NK-92 treated with Interleukin-12 subunit alpha and Interleukin-12 subunit beta, amount 100 ng/mL, for 24 hours (cell line): ENCODE measurements at places on chromosomes 4 and X.

DNA sequence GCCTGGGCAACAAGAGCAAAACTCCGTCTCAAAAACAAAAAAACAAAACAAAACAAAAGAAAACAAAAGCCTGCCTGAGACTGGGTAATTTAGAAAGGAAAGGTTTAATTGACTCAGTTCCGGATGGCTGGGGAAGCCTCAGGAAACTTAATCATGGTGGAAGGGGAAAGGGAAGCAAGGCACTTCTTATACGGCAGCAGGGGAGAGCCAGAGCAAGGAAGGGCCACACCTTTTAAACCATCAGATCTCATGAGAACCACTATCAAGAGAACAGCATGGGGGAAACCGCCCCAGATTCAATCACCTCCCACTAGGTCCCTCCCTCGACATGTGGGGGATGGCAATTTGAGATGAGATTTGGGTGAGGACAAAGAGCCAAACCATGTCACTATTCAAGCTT lies 122.2 kb downstream of the UBE2K start:
- DNase-seq: no peak

GRCh38 chr4:5478169-5478568 lies 230.2 kb downstream of the EVC2 start:
- no peak for DNase-seq

GRCh38 chrX:122087341-122087740 lies 1039.9 kb downstream of the GLUD2 start:
- DNase-seq: no peak

DNA sequence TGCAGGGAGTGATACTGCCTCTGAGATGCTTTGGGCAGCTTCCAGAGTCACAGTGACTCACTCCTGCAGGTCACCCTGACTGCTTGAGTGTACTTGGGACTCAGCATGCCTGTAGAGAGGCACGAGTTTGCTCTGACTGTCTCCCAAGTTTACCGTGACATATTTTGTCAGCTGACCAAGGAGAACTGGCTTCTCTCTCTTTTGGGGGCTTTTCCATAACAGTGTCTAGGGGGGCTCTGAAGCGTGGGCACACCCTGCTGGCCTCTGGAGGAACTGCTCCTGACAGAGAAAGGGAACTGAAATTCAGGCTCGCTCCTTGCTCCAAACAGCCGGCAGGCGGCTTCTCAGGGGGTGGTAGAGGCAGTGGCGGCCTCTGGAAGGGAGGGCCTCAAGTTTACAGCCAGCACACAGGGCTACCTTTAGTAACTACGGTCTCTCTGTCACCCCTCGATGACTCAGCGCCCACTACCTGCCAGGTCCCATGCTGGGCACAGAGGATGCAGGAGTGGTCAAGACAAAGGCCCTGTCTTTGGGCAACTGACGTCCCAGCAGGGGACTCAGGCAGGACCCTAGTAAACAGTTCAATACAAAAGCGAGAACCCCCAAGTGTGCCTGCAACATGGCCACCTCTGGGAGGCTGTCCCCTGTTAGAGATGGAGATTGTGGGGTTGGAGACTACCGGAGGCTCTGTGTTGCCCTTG lies 17.8 kb downstream of the ZNF185 start:
- DNase-seq: no peak

GRCh38 chrX:44735498-44735897 lies 108.3 kb upstream of the DUSP21 start:
- DNase-seq: no peak

- DNase-seq: no peak
Measured at GRCh38 chr4:5478697-5479096, 229.7 kb downstream of the EVC2 start.

DNA sequence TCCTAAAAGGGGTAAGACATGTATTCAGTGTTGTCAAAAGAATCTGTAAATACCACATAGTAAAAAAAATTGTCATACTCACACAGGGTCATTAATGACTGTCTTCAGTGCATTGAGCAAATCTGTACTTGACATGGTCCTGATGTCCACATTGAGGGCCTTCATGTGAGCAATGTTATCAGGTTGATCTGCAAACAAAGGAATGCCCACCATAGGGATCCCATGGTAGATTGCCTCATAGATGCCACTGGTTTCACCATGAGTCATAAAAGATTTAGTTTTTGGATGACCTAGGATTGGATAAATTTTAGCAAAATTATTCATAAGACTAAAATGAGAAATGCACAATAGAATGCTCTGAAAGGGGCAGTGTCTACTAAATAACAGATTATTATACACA lies 38.1 kb upstream of the UGT2B15 start:
- DNase-seq: no peak

DNA sequence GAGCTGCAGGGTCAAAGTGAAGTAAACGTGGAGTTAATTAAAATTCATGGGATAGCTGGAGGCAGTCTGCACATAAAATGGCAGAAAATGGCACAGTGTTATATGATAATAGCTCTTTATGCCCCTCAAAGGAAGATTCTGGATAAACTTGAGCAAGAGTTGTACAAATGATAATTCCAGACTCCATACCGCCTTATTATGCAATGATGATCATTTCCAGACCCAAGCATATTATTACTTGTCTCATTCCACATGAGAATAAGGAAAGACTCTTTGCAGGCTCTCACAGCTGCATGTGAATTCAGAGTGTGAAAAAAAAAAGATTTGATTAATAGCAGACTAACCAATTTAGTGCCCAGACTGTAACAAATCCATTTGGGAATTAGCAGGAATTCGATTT lies 105.4 kb downstream of the STK32B start:
- no peak for DNase-seq

GRCh38 chrX:56791456-56791855 lies 62.4 kb downstream of the NBDY start:
- DNase-seq: no peak
